ENCODE measurements at places on chromosomes 6 and 20. TPM values are rescaled to one million over a fixed set of nuclear protein-coding genes. Genes with fewer than 3 reads are reported as not detected.

SMOC2 gene
- not detected for total RNA-seq

CRISP2 gene
- not detected for total RNA-seq

SLA2 gene
- not detected for total RNA-seq

BPIFB1 gene
- total RNA-seq: not detected

DEFB126 gene
- total RNA-seq: not detected

SLC25A27 gene
- 0.68 TPM for total RNA-seq

ZBTB12 gene
- 4.9 TPM for total RNA-seq

NFATC2 gene
- total RNA-seq: 2.9 TPM

OR2H1 gene
- not detected for total RNA-seq

NKAIN4 gene
- total RNA-seq: 65.4 TPM

L3MBTL1 gene
- total RNA-seq: 6.0 TPM

WDR27 gene
- 27.0 TPM for total RNA-seq

GRIK2 gene
- 0.13 TPM for total RNA-seq

PTGIS gene
- 2.7 TPM for total RNA-seq

PROCR gene
- total RNA-seq: 15.6 TPM

SLC22A16 gene
- 0.71 TPM for total RNA-seq

All from kidney epithelial cell (primary cell).